Stimulated activated CD8-positive, alpha-beta memory T cell treated with anti-CD3 and anti-CD28 coated beads, Interleukin-15, amount 100 ng/mL, for 48 hours (primary cell): ENCODE measurements at places on chromosomes 7 and 10.

DNA sequence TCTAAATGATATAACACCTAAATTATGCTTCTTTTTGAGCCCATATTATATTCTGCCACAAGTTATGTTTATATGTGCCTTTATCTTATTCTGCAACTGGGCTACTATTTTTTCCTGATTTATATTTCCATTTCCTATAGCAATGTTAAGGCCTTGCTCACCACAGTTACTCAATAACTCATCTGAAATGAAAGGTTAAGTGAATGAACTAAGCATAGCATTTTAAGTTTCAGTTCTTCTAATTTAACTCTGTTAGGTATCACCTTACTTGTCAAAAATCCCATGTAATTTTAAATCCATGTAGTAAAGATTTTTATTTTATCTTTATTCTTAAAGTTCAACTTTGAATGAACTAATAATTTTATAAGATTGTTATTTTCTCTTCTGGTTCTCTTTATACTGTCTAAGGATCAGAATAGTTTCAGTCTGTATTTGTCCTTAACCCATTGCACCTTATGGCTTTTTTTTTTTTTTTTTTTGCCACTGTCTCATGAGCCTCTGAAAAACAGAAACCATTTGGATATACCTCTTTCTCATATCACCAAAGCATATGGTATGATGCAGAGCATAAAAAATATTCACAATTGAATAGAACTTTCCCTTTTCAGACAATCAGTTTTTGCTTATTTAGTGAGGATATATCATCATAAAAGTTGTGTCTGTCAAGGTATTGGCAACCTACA lies 301.8 kb upstream of the ZWINT start:
- no peak for DNase-seq

DNA sequence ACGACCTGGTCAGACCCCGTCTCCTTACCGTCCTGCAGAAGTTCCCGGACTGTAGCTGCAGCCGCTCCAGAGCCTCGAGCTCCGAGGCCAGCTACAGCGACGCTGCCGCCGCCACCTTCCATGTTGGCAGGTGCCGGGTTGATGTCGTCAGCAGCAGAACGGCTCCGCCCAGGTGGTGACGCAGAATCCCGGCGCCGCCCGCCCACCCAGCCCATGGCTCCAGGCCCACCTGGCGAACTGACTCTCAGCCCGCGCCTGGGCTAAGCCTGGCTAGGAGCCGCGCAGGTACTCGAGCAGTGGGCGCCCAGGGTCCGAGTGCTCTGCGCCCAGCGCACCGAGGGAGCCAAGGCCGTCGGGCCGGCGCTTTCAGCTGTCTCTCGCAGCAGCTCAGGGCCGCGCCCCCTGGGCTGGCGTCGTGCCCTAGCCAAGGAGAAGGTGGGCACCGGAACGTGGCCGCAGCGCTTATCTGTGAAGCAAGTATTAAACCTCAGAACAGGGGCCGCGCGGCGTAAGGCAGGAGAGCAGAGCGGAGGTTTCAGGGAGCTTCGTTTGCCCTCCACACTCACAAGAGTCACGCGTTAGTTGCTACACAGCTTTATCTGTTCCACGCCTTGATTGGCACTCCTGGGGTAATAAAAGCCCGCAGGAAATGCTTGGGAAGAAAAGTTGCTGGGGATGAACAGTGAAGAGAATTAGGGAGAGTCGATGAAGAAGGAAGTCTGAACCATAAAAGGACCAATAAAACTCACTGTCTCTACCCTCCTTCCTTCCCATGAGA lies at the start of the genes COG5 and DUS4L:
TSS of gene COG5 (minus strand) at position 146 of the 778 bp plus-strand sequence. CDS start at position 122, 24 bp downstream.
TSS of gene DUS4L (plus strand) at position 197 of the 778 bp plus-strand sequence. CDS start 3,100 bp downstream, outside the sequence.
- DNase-seq, result peak; percentile 76

GRCh38 chr10:103982639-103983038 lies 15.7 kb downstream of the SLK start:
- no peak for DNase-seq

DNA sequence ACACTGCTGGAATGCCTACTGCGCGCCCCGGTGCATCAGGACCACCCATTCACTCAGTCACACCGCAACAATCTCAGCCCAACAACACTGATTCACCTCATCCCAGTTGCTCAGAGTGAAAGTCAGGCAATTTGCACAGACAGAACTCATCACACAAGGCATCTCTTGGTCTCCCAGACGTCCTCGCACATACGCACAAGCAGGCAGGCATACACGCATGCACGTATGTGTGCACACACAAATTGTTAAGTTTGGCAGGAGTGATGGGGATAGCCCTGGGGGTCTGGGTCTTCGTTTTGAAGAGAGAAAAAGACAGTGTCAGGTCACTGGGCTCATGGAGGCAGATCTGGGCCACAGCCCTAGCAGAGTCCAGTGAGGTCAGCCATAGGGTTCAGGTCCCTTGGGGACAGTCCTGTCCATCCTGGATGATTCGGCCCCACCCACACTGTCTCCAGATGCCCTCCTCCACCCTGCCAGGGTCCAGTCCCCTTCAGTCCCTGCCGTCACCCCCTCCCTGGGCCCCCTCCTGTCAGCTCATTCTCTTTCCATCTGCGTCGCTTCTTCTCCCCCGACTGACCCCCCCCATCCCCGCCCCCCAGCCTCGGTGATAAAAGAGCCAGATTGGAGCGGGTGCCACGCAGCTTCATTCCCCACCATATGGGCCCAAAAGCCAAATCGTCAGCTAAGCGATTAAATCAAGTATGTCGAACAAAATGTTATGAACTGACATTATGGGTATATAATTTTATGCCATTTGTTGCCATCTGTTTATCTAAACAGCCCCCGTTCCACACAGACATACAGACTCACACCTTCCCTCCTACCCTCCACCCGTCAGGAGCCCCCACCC lies 48.5 kb upstream of the SLF2 start:
- no peak for DNase-seq

DNA sequence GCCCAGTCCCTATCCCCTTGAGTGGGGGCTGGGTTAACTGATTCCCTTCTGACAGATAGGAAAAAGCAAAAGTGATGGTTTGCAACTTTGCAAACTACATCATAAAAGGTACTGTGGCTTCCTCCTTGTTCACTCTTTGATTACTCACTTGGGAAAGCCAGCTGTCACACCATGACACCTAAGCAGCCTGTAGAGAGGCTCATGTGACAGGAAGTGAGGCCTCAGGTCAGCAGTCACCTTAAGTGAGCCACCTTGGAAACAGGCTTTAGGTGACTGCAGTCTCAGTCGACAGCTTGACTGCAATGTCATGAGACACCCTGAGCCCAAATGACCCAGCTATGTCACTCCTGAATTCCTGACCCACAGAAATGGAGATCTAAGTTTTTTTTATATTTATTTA lies 4.3 kb upstream of the CHCHD2 start:
- no peak for DNase-seq

- no peak for DNase-seq
Measured at GRCh38 chr10:128377364-128377987, 251.3 kb upstream of the MKI67 start.

- no peak for DNase-seq
Measured at GRCh38 chr7:27615420-27616185, 47.1 kb downstream of the HIBADH start.

DNA sequence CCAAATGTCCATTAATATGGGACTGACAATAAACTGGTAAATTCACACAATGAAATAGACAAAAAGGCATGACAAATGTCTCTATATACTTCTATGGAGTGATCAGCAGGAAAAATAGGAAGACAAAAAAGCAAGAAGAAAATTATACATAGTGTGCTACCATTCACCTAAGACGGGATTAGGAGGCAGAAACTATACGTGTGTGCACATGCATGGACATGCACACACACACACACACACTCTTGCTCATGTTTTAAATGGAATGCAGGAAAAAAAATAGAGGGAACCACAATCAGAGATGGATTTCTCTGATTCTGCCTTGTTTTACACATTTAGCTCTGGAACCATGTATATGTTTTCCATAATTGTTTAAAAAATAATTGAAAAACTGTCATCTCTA lies 119.0 kb downstream of the ZFAND4 start:
- no peak for DNase-seq

DNA sequence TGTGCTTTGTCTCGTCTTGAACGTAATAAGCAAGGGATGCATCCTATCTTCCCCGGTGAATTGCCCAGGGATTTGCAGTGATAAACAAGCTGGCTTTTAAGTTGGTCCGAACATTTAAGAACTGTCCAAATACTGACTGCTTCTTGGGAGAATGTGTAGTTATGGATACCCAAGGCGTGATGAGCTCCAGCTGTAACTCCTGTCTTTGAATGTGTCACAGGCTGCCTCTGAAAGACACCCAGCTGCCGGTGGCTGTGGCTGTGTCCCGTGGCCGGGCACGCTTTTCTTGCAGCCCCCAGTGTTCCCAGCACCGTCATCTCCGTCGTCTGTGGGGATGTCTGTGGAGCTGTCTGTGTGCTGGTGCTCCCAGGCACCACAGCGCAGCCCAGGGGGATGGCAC lies 118.1 kb downstream of the GLRX3 start:
- no peak for DNase-seq

- DNase-seq, result no peak
Measured at GRCh38 chr7:111392294-111392693, 170.0 kb downstream of the IMMP2L start.

DNA sequence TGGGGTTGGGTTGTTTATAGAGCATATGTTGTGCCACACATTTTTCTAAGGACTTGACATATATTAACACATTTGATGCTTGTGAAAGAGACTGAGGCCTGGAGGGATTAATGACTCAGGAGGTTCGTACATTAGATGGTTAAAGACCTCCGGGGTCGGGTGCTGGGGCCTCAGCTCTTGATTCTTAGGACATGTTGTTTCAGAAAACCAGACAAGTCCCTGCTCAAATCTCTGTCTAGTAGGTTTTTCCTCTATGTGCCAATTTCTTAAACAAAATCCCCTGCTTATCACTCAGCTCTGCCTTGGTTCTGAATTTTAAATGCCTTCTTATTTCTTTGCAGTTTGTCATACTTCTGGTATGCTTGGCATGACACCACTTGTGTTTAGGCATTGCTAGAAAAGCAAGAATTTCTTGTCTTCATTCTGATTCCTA lies 5.8 kb downstream of the UPP1 start:
- DNase-seq, result no peak

DNA sequence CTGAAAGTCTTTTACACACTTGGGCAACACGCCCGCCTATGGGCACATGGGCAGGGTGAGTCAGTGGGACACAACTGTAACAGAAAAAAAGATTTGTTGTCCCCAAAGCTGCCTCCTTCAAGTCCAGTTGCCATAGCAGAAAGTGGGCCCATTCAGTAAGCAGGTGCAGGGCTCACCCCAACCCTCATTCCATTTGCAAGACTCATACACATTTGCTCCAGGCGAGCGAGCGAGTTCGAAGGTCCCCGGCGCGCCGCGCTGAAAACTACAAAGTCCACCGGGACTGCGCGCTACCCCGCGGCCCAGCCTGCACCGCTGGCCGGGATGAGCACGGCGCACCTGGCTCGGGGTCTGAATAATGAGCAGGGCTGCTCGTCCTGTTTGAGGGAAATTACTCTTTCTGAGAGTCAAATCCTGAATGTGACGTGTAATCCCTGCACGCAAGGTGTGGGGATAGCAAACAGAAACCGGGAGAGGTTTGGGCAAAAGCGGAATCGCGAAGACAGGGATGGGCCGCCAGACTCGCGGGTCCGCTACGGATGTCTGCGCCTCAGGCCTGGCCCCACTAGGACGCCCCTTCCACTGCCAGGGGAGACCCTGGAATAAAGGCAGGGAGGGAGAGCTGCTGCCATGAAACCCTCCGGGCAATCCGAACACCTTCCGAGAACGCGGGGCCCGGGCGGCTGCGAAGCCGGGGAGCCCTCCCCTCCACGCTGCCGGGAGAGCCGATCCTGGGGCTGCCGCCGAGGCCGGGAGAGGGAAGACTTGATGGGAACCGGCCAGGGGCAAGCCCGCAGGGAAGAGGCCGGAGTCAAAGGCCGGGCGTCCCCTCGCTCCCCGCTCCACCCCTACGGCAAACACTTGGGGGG lies 982 bp downstream of the COBL start:
- DNase-seq, result no peak

- DNase-seq, result no peak
Measured at GRCh38 chr7:27097686-27098577, 2.1 kb upstream of the HOXA1 start.

DNA sequence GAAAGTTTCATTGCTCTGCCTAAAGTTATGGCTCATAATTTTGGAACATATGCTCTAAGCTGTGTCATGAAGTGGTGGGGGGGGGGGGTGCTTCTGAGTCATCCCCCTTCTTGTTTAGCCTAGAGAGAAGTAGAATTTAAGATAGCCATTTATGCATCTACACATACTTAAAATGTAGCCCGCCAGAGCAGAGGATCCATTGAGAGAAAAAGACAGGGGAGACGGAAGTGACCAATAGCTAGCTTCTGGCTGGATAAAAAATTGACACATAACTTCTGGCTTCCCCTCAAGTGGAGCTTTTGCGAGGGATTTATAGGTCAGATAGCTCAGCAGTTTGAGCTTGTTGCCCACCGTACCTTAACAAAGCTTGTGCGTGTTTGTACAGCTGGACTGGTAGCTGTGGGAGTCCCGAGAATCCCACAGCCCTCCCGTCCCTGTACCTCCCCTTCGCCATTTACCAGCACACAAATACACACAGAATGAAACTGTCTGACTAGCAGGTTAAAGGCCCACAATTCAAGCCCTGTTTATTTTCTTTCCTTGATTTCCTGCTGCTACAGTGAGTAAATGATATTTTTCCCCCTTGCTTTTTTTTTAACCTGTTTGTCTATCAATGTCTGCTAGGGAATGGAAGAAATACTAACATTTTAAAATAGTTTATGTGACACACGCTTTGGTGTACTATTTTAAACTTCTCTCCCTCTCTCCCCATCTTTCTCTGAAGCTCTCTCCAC lies 232.6 kb upstream of the FERD3L start:
- no peak for DNase-seq

DNA sequence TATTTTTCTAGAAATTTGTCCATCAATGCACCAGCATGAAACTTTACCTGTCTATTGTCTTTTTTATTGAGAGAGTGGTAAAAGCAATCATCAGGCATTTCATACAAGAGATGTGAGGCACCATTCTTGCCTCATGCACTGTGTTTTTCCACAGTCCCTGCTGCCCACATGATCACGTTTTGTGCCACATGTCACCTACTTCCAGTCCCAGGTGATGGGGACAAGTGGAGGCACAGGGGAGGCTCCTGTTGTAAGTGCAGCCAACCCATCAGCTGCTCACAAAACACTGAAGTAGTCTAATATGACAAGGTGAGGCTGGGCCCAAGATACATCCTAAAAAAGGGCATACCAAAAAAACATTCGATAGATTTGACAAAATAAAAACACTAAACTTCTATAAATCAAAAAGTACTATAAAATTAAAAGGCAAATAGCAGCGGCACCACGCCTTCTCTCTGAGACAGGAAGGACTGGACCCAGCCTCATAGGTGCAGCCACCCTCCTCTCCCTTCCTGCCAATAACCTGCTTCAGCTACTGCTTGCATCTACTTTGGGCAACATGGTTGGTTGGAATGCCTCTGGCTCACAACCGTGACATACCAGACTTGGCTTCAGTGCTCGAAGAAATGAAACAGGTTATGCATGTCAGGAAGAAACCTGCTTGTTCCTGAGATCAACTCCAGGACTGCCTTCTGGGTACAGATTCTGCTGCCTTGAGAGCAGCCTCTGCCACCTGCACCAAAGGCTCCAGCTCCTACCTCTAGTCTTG lies 2.3 kb downstream of the ZC3HAV1L start:
- no peak for DNase-seq

DNA sequence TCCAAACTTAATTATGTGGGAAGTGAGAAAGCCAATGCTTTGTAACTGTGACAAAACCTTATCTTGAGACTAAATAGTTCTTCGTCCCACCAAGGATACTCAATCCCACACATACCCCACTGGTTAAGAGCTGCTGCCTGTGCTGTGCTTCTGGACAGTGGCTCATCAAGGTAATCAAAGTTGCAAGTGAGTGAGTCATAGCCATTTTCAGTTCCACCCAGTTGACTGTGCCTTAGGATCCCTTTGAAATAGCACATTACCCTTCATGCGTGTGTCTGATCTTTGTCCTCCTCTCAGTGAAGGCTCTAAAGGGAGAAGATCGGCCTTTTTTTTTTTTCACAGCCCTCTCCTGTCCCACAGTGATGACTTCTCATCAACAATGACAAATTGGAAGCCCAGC lies 706.0 kb upstream of the AUTS2 start:
- no peak for DNase-seq
